ENCODE measurements at places on chromosomes 6 and 20. TPM values are rescaled to one million over a fixed set of nuclear protein-coding genes. Genes with fewer than 3 reads are reported as not detected.
A peak's percentile ranks its signal among the peaks of the same experiment; 100 is the strongest.

- no peak overlapping the region for H3K4me3 ChIP-seq
- no peaks in the 10 kb centered on the region for H3K4me1 ChIP-seq
- H3K36me3 ChIP-seq: no peaks in the 10 kb centered on the region
- DNase-seq: no peak
Observed at GRCh38 chr6:138945354-138945753, 42.7 kb downstream of the REPS1 start.

DNA sequence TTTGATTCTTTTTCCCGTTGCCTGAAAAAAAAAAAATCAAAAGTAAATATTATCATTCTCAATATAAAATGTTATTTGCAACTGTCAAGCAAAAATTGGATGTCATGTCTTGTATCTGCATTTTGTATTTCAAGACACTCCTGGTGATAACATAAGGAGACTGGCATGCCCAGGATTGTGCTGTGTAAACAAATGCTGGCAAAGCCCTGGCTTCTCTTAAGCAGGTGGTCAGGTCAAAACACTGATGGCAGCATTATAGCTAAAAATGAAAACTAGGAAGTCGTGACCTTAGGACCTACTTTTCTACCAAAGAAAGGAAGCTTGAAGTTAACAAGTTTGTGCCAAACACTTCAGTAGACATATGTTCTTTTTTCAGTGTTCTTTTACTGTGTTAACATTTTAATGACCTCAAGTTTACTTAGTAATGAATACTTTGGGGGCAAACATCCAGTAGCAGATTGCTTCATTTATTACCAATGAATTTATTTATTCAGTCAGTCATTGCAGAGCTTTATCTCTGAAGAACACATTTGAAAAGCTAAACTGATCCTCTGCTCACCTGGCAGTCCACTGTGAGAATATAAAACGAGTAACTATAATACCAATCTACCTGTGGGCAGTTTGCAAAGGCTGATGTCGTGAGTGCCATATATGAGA is 243.1 kb upstream of the FLRT3 start:
- H3K4me3 ChIP-seq: no peak overlapping the region
- H3K36me3 ChIP-seq: no peaks in the 10 kb centered on the region
- H3K27ac ChIP-seq: no peak overlapping the region
- H3K27me3 ChIP-seq: no peaks in the 10 kb centered on the region
- no peak for DNase-seq

DNA sequence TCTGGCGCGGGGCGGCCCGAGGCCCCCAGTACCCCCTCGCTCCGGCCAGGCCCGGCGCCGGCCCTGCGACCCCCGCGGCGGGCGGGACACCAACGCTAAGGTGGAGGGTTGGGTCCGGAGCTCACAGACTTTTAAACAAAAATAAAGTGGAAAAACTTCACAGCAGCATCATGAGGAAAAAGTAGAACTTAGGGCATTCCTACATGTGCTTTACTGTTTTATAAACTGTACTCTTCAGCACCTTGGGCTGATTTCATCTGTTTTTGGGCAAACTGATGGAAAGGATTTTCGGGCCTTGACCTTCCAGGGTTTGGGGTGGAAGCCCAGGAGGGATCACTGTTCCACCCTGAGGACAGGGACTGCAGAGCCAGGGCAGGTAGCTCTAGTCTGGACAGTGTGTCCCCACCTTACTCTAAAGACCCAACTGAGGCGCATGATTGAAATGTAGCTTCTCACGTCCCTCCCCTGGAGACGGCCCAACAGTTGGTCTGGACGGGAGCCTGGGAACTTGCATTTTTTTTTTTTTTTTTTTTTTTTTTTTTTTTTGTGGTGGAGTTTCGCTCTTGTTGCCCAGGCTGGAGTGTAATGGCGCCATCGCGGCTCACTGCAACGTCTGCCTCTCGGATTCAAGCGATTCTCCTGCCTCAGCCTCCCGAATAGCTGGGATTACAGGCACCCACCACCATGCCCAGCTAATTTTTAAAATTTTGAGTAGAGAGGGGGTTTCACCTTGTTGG is 740 bp downstream of the NELFCD start:
- no peaks in the 10 kb centered on the region for H3K27me3 ChIP-seq
- peak overlapping the region; percentile 68 for H3K4me3 ChIP-seq
- H3K4me1 ChIP-seq: no peaks in the 10 kb centered on the region
- no peak for DNase-seq

GRCh38 chr20:62481425-62482145 is 5.8 kb upstream of the GATA5 start:
- no peak overlapping the region for H3K27ac ChIP-seq
- H3K27me3 ChIP-seq: no peaks in the 10 kb centered on the region
- H3K36me3 ChIP-seq: no peaks in the 10 kb centered on the region
- no peak overlapping the region for H3K4me3 ChIP-seq
- DNase-seq: no peak

DNA sequence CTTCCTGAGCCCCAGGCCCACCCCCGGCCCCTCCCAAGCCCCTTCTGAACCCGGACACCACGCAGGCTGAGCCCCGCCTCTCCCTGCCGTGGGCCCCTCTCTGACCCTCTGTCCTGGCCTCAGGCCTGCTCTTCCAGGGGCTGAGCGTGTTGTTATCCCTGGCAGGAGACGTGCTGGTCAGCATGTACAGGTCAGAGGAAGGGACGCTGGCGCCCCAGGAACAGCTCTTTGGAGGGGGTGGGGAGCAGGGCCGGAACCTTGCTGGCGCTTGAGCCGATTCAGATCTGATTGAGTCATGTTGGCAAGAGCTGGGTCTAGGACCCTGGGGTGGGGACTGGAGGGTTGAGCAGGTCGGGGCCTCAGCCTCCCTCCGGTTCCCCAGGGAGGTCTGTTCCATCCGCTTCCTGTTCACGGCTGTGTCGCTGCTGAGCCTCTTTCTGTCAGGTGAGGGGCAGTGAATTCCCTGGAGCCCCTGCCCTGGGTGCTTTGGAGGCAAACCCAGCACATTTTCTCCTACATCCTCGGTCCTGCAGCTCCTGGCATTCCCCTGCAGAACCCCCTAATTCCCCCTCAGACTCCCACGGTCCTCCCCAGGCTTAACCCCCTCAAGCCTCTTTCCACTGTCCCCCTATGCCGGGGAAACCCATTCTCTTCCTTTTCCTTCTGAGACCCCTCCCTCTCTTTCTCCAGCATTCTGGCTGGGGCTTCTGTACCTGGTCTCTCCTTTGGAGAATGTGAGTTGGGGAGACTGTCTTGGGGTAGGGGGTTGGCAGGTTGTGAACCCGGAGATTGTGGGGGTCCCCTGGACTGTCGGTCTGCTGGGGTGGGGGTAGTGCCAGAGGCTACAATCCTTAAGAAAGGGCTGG is 2.0 kb downstream of the SPAG4 start:
- H3K4me3 ChIP-seq: peak overlapping the region; percentile 46
- H3K27me3 ChIP-seq: no peaks in the 10 kb centered on the region
- no peaks in the 10 kb centered on the region for H3K36me3 ChIP-seq
- DNase-seq: peak; percentile 64

GRCh38 chr6:74735304-74735703 is 470.5 kb downstream of the COL12A1 start:
- H3K36me3 ChIP-seq: no peaks in the 10 kb centered on the region
- peak overlapping the region; percentile 63 for H3K27ac ChIP-seq
- H3K4me1 ChIP-seq: no peaks in the 10 kb centered on the region
- peak; percentile 35 for DNase-seq
- no peaks in the 10 kb centered on the region for H3K27me3 ChIP-seq

DNA sequence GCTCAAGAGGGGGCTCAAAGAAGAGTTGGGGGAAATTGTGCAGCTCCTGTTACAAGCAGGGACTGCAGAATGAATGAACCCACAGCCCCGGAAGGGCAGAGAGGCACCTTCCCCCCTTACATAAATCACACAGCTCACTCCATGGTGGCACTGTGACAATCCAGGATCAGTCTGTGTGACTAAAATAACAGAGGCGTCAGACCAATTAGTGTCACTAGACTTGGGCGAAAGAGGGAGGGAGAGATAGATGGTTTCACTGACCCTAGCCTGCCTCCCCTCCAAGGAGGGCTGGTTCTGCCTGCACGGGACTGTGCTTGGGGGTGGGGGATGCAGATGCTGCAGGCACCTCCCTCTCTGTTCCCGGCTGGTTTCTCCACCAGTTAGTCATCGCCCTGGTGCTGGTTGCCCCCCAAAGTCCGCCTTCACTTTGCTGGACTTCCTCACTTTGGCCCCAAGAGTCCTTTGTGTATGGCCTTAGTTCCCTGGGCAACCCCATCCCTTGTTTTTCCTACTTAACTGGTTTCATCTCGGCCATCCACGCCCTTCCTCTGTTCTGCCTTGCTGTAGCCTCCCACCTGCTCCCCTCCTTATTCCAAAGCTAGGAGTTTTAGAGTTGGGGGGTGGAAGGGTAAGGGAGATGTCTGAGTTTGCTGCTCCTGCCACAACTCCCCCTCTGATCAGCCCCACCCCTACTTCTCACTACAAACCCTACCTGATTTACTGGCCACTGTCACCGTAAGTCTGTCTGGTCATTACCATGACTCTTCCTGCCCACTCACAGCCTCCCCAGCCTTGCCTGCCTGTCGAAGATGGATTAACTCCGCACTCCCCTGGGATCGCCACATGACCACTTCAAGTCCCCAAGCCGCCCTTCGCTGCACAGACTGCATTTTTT is 17.7 kb downstream of the CCDC167 start:
- H3K27me3 ChIP-seq: no peaks in the 10 kb centered on the region
- no peak overlapping the region for H3K27ac ChIP-seq
- DNase-seq: no peak
- H3K4me3 ChIP-seq: no peak overlapping the region
- no peaks in the 10 kb centered on the region for H3K36me3 ChIP-seq

- no peaks in the 10 kb centered on the region for H3K36me3 ChIP-seq
- no peak overlapping the region for H3K27ac ChIP-seq
- DNase-seq: no peak
- H3K27me3 ChIP-seq: no peaks in the 10 kb centered on the region
Observed at GRCh38 chr6:81621816-81622395, 130.6 kb downstream of the TENT5A start.

- H3K4me1 ChIP-seq: no peaks in the 10 kb centered on the region
- H3K27me3 ChIP-seq: no peaks in the 10 kb centered on the region
- no peak overlapping the region for H3K27ac ChIP-seq
- DNase-seq: no peak
- H3K36me3 ChIP-seq: no peaks in the 10 kb centered on the region
Observed at GRCh38 chr6:45006893-45007292, 321.2 kb upstream of the RUNX2 start.

GRCh38 chr20:51121901-51122412 is 99.0 kb upstream of the KCNG1 start:
- peak overlapping the region; percentile 70 for H3K27ac ChIP-seq
- no peaks in the 10 kb centered on the region for H3K27me3 ChIP-seq
- DNase-seq: no peak
- H3K36me3 ChIP-seq: no peaks in the 10 kb centered on the region
- H3K4me3 ChIP-seq: no peak overlapping the region

GRCh38 chr6:101181006-101181405 is 212.5 kb upstream of the GRIK2 start:
- no peak for DNase-seq
- H3K4me3 ChIP-seq: no peak overlapping the region
- no peaks in the 10 kb centered on the region for H3K36me3 ChIP-seq
- H3K4me1 ChIP-seq: no peaks in the 10 kb centered on the region
- no peak overlapping the region for H3K27ac ChIP-seq

DNA sequence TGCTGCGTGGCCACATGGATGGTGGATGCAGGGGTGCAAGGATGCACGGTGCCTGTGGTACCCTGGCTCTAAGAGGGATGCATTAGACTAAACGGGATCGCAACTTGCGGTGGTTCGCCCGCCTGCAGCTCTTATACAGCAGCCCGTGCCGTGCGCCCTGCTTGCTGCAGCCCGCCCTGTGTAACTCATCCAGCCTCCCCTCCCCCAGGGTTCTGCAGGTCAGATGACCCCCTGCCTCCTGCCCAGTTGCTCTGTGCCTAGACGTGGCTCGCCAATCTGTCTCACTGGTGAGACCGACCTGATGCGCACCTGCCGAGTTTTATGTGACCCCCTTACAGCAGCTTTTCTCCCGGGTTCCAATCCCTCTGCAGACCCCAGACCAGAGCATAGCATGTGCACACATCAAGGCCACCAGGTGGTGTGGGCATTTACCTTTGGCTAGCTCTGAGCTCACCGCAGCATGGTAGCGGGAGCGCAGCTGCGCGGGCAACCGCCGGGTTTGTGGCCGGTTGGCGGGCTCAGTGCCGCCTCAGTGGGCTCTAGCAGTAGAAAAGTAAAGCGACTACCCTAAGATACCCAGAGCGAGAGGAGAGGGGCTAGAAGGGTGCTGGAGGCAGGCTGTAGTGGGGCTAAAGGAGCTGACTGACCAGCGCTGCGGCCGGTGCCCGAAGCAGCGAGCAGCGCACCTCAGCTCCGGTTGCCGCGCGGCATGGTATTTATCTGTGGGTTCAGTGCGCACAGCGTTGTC is 693 bp upstream of the GNAS-AS1 start:
- H3K4me3 ChIP-seq: peak overlapping the region; percentile 18
- H3K36me3 ChIP-seq: no peaks in the 10 kb centered on the region
- H3K4me1 ChIP-seq: no peaks in the 10 kb centered on the region
- no peaks in the 10 kb centered on the region for H3K27me3 ChIP-seq
- H3K27ac ChIP-seq: no peak overlapping the region

- no peak overlapping the region for H3K4me3 ChIP-seq
- H3K27ac ChIP-seq: no peak overlapping the region
- DNase-seq: no peak
- no peaks in the 10 kb centered on the region for H3K27me3 ChIP-seq
- H3K36me3 ChIP-seq: no peaks in the 10 kb centered on the region
- no peaks in the 10 kb centered on the region for H3K4me1 ChIP-seq
Observed at GRCh38 chr6:61711849-61712248, 574.2 kb downstream of the KHDRBS2 start.

GRCh38 chr20:38776363-38776762 is 28.1 kb downstream of the ACTR5 start:
- H3K4me1 ChIP-seq: no peaks in the 10 kb centered on the region
- no peak overlapping the region for H3K27ac ChIP-seq
- no peak for DNase-seq
- H3K4me3 ChIP-seq: no peak overlapping the region

GRCh38 chr6:1593286-1593957 is 16.3 kb upstream of the FOXC1 start:
- H3K4me3 ChIP-seq: no peak overlapping the region
- H3K36me3 ChIP-seq: no peaks in the 10 kb centered on the region
- no peak for DNase-seq
- no peaks in the 10 kb centered on the region for H3K4me1 ChIP-seq
- H3K27ac ChIP-seq: no peak overlapping the region
- H3K27me3 ChIP-seq: no peaks in the 10 kb centered on the region

DNA sequence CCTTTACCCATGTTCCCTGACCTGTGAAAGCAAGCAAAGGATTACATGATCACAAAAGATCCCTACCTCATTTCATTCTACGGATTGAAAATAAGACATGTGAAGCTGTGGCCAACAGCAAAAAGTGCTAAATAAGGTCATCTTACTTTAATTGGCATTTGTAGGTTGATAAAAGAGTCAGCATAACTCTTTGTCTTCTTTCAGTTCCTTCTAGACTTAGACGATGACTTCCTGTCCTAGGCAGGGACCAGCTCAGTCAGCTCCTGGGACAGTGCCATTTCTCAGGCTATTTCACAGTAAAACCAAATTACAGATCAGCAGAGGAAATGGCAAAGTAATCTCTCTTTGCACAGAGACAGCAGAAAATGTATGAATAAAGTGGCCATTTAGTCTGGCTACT is 480.7 kb downstream of the RFPL4B start:
- H3K36me3 ChIP-seq: no peaks in the 10 kb centered on the region
- no peak overlapping the region for H3K27ac ChIP-seq
- H3K4me1 ChIP-seq: no peaks in the 10 kb centered on the region
- DNase-seq: no peak

Gene NKAPL
- 0.97 TPM for total RNA-seq

Gene RAET1L
- not detected for total RNA-seq

Gene FAM135A
- total RNA-seq: 99.5 TPM

Gene DEFB124
- not detected for total RNA-seq

Gene FOXA2
- total RNA-seq: not detected

Gene TAGAP
- total RNA-seq: 1.7 TPM

Gene HLA-DMB
- 23.6 TPM for total RNA-seq
